WTC11 (cell line): ENCODE measurements at places on chromosomes 6 and 20. TPM values are rescaled to one million over a fixed set of nuclear protein-coding genes. Genes with fewer than 3 reads are reported as not detected.

DNA sequence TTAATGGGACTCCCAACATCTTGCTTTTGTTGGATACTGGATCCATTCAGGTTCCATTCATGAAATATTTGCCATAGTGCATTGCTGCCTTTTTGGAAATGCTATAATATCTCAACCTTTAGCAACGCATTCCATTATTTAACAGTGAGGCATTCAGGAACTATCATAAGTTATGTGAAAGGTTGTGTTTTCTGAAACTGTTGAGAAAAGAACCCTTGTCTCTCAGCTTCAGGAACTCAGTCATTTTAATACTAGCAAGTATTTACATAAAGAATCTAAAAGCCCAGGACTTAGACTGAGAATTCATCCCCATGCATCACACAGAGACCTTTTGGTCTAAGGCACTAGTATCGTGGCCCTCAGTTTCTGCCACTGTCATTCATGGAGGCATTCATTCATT lies 24.9 kb upstream of the SASH1 start:
- H3K36me3 ChIP-seq = no peaks in the 10 kb centered on the region
- no peak overlapping the region for H3K4me3 ChIP-seq
- H3K27me3 ChIP-seq = no peaks in the 10 kb centered on the region
- H3K4me1 ChIP-seq = peaks cover 14% of the 10 kb centered on the region

GRCh38 chr20:41035207-41035606 lies 6.6 kb downstream of the TOP1 start:
- H3K4me1 ChIP-seq = peaks cover 86% of the 10 kb centered on the region
- H3K27ac ChIP-seq = no peak overlapping the region
- peaks cover 45% of the 10 kb centered on the region for H3K36me3 ChIP-seq
- H3K27me3 ChIP-seq = peaks cover 70% of the 10 kb centered on the region

- H3K27ac ChIP-seq = peak overlapping the region; percentile 95
- peaks cover 7% of the 10 kb centered on the region for H3K36me3 ChIP-seq
- H3K4me3 ChIP-seq = peak overlapping the region; percentile 83
- peaks cover 46% of the 10 kb centered on the region for H3K4me1 ChIP-seq
- no peaks in the 10 kb centered on the region for H3K27me3 ChIP-seq
- DNase-seq = no peak
Observed at GRCh38 chr20:62066983-62067433, 1.3 kb upstream of the TAF4 start.

GRCh38 chr20:24102290-24102689 lies 113.7 kb upstream of the GGTLC1 start:
- H3K27me3 ChIP-seq = no peaks in the 10 kb centered on the region; the same call in 1 of the 2 replicates
- no peak overlapping the region for H3K27ac ChIP-seq
- H3K4me1 ChIP-seq = no peaks in the 10 kb centered on the region
- H3K4me3 ChIP-seq = no peak overlapping the region
- DNase-seq = peak; percentile 65
- no peaks in the 10 kb centered on the region for H3K36me3 ChIP-seq

- peak; percentile 29 for DNase-seq
- H3K27ac ChIP-seq = no peak overlapping the region
- no peaks in the 10 kb centered on the region; the same call in 1 of the 2 replicates for H3K27me3 ChIP-seq
- no peak overlapping the region for H3K4me3 ChIP-seq
Observed at GRCh38 chr20:49448917-49449316, 33.6 kb downstream of the KCNB1 start.

DNA sequence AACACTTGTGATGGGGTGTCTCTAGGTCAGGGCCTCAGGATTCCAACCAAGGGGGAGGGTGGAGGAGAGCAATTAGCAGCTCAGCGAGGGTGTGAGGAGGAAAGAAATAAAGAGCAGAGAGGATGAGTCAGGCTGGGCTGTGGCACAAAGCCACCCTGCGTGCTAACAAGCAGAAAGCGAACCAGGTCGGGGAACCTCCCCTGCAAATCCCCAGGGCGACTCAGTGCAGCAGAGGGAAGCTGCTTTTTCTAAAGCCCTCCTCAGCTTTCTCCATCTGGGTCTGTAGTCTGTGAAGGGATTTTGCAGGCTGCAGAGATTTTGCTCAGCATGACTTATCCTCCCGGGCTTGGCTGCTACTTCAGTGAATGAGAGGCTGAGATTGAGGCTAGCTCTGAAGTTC lies 6.6 kb upstream of the SPO11 start:
- peak overlapping the region; percentile 71 for H3K27ac ChIP-seq
- H3K4me1 ChIP-seq = peaks cover 24% of the 10 kb centered on the region
- H3K4me3 ChIP-seq = no peak overlapping the region
- DNase-seq = peak; percentile 36

Gene GSTA3
- total RNA-seq = not detected in 3 replicates

Gene ZSCAN26
- total RNA-seq = 5.2 to 7.5 TPM (median 6.6 TPM) in 3 replicates
